ENCODE measurements at places on chromosomes 3 and 15.
A peak's percentile ranks its signal among the peaks of the same experiment; 100 is the strongest.

GRCh38 chr3:73432023-73432705 lies 192.6 kb downstream of the PDZRN3 start:
- peak; percentile 56 for DNase-seq

- peak; percentile 44 for DNase-seq
Observed at GRCh38 chr3:23240171-23240785, 37.2 kb downstream of the UBE2E2 start.

DNA sequence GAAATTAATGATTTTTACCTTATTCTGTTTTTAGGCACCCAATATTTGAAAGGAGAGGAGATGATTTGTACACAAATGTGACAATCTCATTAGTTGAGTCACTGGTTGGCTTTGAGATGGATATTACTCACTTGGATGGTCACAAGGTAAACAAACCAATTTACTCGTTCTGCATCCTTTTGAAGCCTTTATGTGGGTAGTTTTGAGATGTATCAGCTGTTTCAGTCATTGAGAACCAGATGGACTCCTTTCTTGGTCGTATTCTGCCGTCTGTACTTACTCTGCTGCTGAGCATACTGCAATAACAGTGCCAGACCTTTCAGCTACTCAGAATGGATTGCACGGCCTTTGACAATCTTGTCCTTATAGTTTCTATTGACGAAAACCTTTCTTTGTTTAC lies 13.3 kb downstream of the DNAJB11 start:
- DNase-seq: no peak

DNA sequence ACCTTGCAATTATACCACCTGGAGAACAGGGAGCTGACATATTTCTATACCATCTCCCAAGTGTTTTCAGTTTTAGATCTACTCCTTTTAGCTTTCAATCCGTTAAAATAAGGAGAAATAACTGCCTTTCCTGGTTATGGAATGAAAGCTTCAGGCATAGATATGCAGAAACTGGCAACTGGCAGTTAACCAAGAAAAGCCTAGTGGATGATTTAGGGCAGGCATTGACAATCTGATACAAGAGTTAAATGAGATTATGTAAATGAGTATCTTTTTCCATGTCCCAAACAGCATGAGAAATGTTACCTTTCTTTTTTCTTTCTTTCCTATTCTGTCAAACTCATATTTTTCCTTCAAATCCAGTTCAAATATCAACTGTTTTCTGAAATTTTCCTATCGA lies 689.1 kb upstream of the DPPA4 start:
- DNase-seq: no peak

- no peak for DNase-seq
Observed at GRCh38 chr3:98897701-98898100, 3.8 kb downstream of the DCBLD2 start.

DNA sequence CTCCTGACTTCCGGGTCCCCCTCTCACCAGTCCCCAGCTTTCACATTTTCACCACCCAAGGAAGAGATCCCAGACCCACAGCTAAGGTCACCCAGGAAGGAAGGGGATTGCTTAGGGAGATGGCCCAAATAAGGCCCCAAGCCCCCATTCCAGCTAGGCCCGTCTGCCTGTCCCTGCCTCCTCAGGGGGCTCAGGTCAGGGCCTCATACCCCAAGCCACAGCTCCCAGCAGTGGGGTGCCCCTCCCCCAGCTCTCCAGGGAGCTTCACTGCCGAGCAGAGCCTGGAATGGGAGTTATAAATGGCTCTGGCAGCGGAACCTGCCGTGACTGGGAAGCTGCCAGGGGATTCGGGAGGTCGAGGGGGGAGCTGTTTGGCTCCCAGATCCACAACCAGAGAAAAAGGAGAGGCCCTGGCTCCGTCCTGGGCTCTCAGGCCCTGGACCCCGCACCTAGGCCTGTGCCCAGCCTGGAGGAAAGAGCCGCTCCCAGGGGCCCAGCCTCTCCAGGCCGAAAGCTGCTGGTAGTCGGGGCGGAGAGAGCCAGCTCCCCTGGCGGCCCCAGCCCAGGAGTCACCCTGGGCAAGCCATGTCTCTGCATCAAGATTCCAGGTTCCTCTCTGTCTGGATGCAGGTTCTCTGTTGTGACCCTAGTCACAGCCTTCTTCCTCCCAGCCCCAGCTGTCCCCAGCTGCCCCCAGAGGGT lies 550 bp downstream of the CCDC9B start:
- DNase-seq: no peak

DNA sequence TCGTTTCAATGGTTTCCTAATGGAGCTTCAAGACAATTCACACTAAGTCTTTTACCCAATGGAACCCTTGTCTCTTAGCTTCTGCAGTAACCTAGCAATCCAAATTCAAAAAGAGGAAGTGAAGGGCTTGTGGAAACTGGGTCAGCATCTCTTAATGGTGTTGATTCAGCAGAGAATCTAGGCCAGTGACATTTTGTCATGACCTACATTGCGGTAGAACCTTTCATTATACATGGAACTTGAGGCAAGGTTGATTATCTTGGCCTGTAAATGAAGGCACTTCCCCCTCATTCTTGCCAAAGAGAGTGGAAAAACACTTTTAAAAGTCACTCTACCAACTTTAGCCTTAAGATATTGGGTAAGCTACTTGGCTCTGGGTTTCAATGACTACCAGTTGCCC lies 42.8 kb downstream of the C2CD4B start:
- DNase-seq: peak; percentile 55

DNA sequence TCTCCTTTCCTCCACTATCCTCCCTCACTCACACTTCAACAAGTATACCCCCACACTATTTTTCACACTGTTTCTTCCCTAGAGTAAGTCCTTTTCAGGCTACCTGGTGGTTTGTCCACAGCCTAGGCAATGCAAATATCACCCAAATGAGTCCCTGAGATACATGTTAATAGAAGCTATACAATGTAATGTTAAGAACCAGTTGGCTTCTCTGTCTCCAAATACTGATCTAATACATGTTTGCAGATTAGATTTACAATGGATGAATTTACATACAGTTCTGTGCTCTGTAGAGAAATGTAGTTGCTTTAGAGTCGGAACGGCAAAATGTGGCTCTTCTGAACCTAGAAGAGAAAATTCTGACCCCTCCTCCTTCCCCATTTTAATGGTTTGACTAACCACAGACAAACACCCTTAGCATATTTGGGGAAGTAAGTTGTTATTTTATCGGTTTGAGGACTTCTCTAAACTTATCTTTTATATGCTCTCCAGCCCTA lies 63.6 kb upstream of the MBNL1 start:
- DNase-seq: peak; percentile 72

DNA sequence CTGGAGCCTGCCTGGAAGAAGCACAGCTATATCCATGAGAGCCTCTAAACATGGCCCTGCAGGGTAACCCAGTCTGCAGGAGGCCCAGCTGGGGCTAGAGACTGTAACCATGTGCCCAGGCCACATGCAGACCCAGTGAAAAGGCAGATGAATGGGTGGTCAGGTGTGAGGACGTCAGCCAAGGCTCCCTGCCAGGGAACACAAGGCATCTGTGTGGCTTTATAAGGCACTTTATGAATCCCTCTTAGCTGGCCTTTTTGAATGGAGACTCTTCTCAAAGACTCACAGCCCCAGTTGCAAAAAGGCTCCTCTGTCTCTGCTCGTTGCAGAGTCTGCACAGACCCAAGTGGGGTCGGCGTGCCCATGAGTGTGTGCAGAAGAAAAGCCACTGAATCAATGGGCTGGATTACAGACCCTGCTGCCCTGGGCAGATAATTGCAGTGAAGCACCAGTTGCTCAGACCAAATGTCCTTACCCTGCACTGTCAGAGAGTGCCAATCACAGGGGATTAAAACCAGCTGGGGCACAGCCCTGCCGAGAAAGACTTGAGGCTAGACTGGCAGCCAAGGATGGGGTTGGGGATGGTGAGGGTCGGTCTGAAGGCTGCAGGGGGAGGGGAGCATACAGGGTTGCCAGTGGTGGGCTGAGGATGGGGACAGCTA lies 154.2 kb downstream of the RAB11A start:
- DNase-seq: no peak

DNA sequence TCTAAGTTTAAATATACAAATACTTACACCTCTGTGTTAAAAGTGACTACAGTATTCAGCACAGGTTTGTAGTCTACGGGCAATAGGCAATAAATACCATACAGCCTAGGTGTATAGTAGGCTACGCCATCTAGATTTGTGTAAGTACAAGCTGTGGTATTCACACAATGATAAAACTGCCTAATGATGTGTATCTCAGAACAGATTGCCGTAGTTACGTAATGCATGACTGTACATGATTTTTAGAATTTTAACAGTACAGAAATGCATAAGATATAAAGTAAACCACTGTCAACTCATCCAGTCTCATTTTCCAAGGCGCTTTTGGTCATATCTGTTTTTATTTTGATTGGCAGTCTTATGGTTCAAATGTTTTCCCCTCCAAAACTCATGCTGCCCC lies 365.7 kb downstream of the CTNNB1 start:
- no peak for DNase-seq

- DNase-seq: no peak
Observed at GRCh38 chr3:125161607-125162219, 50.8 kb downstream of the SLC12A8 start.

- DNase-seq: no peak
Observed at GRCh38 chr15:39752991-39753390, 29.6 kb downstream of the FSIP1 start.

DNA sequence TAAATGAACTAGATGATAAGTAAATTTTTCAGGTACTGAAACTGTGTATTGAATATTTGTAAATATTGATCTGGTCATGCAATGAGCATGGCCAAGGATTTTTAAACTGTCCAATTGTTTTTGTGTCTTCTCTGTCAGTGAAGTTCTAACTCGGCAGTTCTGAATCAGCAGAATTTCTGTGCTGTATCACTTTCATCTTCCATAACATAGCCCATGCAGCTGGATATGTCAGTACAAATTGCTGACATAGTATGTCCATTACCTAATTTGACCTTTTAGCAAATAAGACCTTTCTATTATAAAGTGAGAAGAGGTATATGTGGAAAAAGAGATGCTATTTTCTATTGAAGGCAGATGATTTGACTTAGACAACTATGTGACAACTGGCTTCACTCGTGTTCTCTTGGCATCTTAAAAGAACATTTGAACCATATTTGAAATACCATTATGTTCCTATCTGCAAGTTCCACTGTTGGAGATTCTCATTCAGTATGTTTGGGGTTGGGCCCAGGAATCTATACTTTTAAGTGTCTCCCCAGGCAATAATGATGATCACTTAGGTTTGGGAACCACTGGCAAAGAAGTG lies 90.4 kb downstream of the CMSS1 start:
- no peak for DNase-seq

DNA sequence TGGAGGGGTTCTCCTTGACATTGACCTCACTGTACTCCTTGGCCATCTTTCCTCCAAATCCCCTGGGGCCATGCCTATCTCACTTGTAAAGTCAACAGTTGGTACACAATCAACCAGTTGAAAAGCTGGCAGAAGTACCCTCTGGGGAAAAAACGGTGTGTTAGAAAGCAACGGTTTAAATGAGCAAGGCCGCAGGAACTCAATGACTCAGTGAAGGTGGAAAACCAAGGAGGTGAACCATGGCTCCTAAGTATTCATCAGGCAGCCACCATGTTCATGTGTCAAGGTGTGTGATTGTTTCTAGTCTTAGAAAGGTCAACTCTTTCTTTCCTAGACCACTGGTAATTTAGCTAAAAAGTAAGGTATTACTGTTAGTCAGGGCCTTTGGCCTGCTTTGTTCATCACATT lies 130.9 kb upstream of the SATB1 start:
- no peak for DNase-seq

- DNase-seq: no peak
Observed at GRCh38 chr3:150588027-150588830, 14.9 kb upstream of the SELENOT start.

- DNase-seq: peak; percentile 63
Observed at GRCh38 chr15:73273181-73274002, 95.4 kb downstream of the HCN4 start.

- no peak for DNase-seq
Observed at GRCh38 chr3:160260587-160261270, 35.5 kb downstream of the C3orf80 start.

- DNase-seq: no peak
Observed at GRCh38 chr15:70034596-70034995, 63.1 kb downstream of the TLE3 start.

DNA sequence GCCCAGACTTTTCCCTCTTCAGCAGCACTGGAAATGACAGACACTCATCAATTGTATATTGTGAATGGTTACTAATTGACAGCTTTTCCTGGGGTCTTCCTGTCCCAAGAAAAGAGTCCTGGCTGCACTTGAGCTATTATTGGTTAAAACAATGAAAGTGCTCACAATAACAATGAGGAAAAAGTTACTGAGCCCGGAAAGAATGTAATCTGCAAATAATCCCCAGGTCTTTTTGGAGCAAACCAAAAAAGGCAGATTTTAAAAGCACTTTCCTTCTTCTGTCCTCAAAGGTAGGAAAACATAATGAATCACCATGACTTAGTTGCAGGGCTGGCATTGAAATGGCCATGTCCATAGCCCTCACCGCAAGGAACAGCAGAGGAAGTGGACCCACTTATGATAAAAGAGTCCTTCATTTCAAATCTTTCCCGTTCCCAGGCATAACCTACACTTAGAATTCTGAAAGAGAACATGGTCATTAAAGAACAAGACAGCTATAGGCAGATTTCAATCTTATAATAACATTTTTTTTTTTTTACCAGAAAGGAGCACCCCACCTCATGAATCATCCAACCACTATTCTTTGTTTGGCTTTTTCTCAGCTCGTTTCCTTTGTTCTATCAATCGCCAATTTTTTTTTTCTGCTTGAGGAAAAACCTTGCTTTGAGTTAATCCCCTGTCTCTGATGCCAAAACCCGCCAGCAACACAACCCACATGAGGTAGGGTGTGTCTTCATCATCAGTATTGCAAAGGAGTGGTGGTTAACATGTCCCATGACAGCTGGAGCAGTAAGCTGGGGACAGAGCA lies 35.5 kb upstream of the ATP1B3 start:
- no peak for DNase-seq

GRCh38 chr3:103617961-103618360 lies 1183.1 kb downstream of the ZPLD1 start:
- DNase-seq: no peak

GRCh38 chr3:186209810-186210752 lies 101.2 kb upstream of the ETV5 start:
- peak; percentile 45 for DNase-seq

DNA sequence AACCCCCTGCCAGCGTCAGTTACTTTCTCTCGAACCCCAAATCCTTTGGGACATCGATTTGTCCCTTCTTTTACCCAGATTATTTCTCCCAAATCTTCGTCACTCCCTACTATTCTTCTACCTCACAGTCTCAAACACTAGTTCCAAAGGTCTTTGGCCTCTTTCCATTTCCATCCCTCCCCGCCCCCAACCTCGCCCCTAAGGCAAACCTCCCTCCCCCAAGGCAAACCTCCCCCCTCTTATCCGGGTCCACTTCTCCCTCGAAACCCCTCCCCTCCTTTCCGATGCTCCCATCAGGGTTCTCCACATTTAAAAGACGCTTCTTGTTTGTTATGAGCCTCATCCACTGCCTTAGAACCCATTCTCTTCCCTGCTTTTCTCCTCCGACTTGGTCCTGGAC lies 583 bp downstream of the EAF1 start:
- peak; percentile 57 for DNase-seq

- DNase-seq: no peak
Observed at GRCh38 chr3:37071921-37072320, 78.6 kb downstream of the MLH1 start.

GRCh38 chr15:70617911-70618287 lies 145.5 kb downstream of the UACA start:
- DNase-seq: no peak

- DNase-seq: no peak
Observed at GRCh38 chr15:40146037-40146436, 14.8 kb upstream of the BUB1B start.

GRCh38 chr15:78103406-78104118 lies 11.2 kb downstream of the SH2D7 start:
- peak; percentile 20 for DNase-seq
